ENCODE measurements at places on chromosomes 2 and 18. TPM values are rescaled to one million over a fixed set of nuclear protein-coding genes. Genes with fewer than 3 reads are reported as not detected.
A peak's percentile ranks its signal among the peaks of the same experiment; 100 is the strongest.

DTNB gene
- 47.0 TPM for total RNA-seq

SMPD4 gene
- 38.1 TPM for total RNA-seq

EGR4 gene
- 11.4 TPM for total RNA-seq

LHCGR gene
- 1.6 TPM for total RNA-seq

CFAP53 gene
- 4.7 TPM for total RNA-seq

- DNase-seq, result no peak
These were observed 98.6 kb upstream of the FANCL start for GRCh38 chr2:58339548-58340243.

DNA sequence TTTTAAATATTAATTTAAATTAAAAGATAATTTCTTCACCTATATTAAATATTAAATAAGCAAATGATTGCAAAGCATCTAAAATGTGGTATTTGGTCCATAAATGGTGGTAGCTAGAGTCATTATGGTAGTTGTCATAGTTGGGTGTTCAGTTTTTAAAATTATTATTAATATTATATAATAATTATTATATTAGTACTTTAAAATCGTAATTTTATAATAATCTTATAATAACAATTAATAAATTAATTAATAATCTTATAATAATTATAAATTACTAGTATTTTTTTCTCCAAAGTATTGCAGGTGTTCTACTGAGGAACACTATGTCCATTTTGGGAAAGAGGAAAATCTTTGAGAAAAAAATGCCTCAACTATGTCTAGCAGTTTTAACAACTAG, 835.5 kb upstream of the GCFC2 start:
- DNase-seq, result no peak

DNA sequence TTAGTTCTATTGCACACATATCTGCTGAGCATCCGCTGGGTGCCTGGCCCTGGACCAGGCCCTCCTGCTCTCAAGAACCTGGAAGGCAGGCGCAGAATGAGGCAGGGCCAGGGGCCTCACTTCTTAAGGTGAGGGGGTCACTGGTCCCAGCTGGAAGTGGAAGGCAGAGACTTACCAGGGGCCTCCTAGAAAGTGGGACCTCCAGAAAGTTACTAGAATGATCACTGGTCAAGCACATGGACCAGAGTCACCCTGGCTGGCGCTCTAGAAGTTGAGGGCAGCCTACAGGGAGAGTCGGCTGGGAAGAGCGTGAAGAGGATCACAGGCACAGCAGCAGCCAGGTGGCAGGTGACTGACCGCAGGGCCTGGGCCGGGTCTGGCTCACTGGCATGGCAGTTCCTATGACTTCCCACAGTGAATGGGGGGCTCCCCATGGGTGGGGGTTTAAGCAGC, 26.1 kb upstream of the MAL start:
- DNase-seq, result no peak

DNA sequence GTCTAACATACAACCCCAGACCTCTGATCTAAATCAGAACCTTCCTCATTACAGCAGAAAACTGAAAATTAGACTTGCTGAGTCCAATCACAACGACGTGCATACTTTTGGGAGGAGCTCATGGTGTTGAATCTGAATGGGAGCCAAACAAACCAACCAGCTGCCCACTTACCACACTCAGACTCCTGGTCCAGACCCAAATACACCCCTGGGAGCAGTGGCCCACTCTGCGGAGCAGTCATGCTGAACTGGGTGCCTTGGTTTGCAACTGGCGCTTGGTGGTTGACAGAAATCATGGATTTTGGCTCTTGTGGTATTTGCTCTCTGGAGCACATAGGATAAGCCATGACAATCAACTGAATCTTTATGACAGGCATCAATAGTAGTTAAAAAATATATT, 253.6 kb upstream of the TNP1 start:
- no peak for DNase-seq

- peak; percentile 20 for DNase-seq
These were observed 4.1 kb upstream of the VRK2 start for GRCh38 chr2:58042486-58042970.

- no peak for DNase-seq
These were observed 222.6 kb upstream of the SPRED2 start for GRCh38 chr2:65655000-65655399.

Measured in prostate gland (tissue), 2 donors.